ENCODE measurements at places on chromosomes 5 and 9. TPM values are rescaled to one million over a fixed set of nuclear protein-coding genes. Genes with fewer than 3 reads are reported as not detected.

GRCh38 chr9:35795695-35796094 is 4.3 kb downstream of the NPR2 start:
- no peak for DNase-seq

The YTHDC2 gene
- 27.3 TPM for total RNA-seq

DNA sequence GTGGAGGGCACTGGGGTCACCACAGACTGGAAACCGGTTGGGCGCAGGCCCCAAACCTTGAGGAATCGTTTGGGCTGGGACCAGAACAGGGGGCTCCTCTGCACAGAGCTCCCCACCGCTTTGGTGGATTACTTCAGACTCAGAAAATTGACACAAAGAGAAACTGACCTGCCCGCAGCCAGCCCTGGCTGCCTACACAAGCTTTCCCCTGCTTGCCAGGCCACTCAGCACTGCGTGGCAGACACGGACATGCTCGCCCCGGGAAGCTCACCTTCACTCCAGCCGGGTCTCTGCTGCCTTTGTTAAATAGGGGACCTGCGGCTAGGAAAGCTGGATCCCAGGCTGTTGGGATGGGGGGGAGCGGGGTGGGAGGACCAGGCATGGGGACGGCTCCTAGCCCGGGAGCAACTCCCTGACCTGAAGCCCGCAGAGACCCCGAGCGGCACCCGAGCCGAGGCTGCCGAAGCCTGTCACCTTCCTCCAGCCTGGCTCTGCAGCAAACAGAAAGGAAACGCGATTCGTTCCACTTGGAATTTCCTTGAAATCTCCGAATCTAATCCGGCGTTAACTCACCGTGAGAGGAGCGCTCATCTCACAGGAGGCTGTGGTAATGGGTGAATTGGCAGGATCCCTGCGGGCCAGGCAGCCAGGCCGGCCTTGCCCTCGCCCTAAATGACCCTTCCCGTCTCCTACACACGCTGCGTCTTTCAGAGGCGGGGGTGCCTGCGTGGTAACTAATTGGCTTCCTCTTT is 8.8 kb downstream of the PAX5 start:
- no peak for DNase-seq

DNA sequence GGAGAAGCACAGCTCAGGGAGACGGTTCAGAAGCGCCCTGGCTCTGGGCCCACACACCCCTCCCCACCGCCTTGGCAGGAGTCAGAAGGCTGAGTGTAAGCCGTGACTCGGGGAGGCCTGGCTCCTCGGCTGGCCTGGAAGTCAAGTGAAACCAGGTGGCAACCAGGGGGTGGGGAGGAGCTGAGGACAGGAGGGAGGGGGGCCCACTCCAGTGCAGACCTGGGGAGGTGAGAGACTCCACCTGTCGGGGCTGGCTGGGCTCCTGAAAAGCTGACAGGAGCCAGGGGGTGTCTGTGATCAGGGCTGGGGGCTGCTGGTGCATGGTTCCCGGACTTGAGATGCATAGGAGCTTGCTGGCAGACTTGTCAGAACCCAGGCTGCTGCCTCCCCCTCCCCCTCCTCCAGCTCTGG is 150.2 kb upstream of the PHYKPL start:
- no peak for DNase-seq

- peak; percentile 64 for DNase-seq
Measured at GRCh38 chr9:21395778-21396717, 10.8 kb upstream of the IFNA2 start.

- DNase-seq, result no peak
Measured at GRCh38 chr5:154653764-154654485, 101.3 kb upstream of the LARP1 start.

The TEK gene
- not detected for total RNA-seq

The NXNL2 gene
- total RNA-seq, result not detected

- DNase-seq, result no peak
Measured at GRCh38 chr5:99706160-99706559, 777.4 kb upstream of the CHD1 start.

- DNase-seq, result no peak
Measured at GRCh38 chr9:134775081-134775951, 105.3 kb upstream of the FCN2 start.

- no peak for DNase-seq
Measured at GRCh38 chr5:111299831-111300432, 75.7 kb downstream of the CAMK4 start.

The SLC28A3 gene
- 0.90 TPM for total RNA-seq

The SPARC gene
- total RNA-seq, result not detected

DNA sequence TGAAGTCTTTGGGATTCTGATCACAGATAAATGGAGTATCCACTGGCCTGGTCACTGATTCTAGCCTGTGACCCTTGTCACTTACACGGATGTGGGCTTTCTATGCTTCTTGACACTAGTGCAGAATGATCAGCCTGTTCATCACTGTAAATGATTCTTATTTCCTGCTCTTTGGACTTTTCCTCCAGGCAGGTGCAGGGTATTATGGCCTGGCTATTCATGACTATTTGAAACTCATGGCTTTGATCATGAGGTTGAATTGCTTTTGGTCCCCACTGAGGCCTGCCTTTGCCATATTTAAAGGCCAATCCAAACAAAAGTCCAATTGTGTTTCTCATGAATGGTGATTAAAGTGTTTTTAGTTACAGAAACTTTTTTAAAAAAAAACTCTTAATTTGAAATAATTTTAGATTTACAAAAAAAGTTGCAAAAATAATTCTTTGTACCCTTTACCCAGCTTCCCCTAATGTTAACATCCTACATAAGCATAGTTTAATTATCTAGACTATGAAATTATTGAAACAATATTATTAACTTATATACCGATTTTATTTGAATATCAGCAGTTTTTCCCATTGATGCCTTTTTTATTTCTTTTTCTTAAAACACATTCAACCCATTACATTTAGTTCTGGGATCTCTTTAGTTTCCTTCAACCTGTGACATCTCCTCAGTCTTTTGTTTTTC is 68.1 kb downstream of the GALNT10 start:
- DNase-seq, result no peak

DNA sequence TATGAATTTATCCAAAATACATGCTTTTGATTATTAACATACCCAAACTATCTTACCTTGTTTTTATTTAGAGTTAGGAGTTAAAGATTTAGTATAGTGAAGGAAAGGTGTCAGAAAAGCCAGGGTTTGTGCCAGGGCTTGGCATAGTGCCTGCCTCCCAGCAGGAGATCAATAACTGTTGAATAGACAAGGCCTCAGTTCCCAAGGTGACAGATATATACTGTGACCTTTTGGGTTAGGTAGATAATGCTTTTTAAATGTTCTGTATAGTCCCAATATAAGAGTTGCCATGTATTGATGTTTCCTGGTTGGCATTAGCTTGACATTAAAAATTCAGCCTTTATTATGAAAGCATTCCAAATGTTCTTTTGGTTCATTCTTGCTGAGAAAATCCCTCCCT is 121.8 kb downstream of the MCTP1 start:
- no peak for DNase-seq

- no peak for DNase-seq
Measured at GRCh38 chr5:128613128-128613527, 75.1 kb upstream of the FBN2 start.

The PAX5 gene
- total RNA-seq, result 0.15 TPM

GRCh38 chr5:141490271-141490670 is 1.4 kb downstream of the PCDHGC5 start:
- DNase-seq, result no peak

DNA sequence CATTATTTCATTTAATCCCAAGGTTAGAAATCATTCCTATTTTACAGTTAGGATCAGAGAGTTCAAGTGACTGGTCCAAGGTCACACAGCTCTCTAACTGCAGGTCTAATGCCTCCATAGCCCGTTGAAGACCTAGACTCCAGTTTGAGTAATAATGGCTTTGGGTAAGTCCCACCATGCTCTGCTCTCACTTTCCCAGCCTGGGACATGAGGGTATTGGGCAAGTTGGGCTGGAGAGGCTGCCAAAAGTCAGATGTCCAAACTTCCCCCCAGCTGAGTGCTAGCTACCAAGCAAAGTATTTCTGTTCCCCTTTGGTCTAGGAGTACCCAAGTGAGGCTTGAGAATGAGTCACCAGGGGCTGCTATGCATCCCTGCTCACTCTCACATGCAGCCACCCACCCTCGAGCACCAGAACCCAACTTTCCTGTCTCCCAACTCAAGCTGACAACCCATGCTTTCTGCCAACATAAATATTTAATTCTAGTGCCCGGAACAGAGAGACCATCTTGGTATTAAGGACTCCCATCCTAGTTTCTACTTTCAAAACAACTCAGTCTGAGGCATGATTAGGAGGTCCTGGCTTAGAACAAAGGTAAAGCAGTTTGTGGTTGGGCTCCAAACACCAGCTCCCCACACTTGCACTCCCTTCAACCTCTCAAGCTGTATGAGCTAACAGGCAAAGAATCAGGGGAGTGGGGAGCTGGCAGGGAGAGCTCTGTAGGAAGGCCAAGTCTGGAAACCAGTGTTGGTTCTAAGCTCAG is 236.5 kb upstream of the TRIM32 start:
- DNase-seq, result no peak

GRCh38 chr9:126587187-126588185 is 26.2 kb upstream of the LMX1B start:
- DNase-seq, result no peak

GRCh38 chr5:42878041-42878440 is 66.3 kb upstream of the SELENOP start:
- DNase-seq, result no peak

The SLC1A1 gene
- not detected for total RNA-seq

- no peak for DNase-seq
Measured at GRCh38 chr9:107874591-107875369, 385.2 kb upstream of the KLF4 start.

DNA sequence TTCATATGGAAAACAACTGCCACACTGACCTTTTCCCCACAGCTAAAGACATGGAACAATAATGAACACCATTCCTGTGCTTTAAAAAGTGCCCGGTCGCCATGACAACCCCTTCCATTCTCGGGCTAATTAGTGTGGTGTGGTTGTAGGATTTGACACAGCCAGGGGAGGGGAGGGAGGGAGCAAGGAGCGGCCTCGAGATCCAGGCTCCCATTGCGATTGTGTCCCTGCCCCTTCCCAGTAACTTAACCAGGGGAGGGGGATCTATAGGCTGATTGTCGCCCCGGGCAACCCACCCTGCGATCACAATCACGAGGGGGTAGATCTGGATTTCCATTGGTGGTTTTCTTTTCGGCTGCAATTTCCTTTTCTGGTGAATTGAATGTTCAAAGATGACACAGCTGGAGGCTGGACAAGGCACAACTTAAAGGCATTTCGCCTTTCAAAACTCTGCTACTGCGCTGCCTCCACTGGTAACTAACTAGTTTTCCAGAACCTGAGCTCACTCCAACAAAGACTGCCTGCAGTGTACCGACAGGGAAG is 96.7 kb upstream of the RETREG1 start:
- DNase-seq, result no peak

DNA sequence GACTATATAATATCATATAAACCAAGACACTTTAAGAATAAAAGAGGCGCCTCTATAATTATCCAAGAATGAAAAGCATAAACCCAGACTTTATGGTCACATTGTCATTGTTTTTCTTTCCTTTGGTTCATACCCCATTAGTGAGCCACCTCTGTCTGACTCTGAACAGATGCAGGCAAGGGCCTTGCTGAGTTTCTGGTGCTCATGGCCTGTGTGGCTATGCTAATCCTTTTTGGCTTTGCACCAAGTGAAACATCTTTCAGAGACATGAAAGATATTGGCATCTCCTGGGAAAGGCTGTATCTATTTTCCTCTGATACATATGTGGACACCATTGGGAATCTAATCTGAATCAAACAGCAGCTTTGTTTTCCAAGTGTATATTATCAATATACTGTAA is 222.5 kb downstream of the CHSY3 start:
- DNase-seq, result no peak

DNA sequence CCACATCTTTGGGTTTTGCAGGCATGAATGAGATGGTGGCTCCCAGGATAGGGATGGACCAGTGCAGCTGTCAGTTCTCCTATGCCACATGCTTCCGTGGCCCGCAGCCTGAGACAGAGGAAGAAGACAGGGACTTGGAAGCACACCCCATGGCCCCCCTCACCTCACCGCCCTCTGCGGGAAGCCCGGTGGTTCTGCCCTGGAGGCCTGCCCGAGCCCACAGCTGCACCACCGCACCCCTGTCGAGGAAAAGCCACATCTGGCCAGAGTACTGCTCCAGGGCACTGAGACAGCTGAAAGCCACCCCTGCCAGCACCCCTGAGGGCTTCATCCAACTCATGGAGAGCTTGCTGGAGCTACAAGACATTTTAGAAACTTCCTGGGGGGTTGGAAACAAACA is 7.6 kb upstream of the TRMT10B start:
- no peak for DNase-seq

DNA sequence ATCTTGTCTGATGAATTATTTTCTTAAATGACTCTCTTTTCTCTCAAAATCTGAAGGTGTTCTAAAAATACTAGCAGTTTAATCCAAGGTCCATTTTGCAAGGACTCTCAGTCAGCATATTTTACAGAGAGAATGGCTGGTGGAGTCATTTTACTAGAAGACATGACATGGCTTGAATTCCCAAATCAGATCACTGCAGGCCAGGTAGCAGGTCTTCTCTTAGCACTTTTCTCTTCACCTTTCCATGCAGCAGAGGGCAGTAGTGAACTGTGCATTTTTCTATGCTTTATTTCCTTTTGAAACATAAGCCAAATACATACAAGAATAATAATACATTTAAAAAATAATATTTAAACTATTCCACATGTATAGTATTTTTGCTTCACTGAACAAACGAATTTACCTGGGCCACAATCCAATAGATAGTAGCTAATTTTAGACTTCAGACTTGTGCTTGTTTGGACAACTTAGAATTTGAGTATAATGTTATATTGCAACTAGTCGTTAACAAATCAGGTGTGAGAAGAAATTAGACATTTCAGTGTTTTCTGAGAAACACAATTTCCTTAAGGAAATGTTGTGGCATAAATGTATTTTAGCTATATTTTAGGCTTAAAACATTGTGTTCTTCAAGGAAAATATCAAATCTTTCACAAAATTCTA is 289.4 kb upstream of the DAB2 start:
- DNase-seq, result peak; percentile 29

The CDH9 gene
- not detected for total RNA-seq

- peak; percentile 36 for DNase-seq
Measured at GRCh38 chr5:143187495-143187894, 216.0 kb downstream of the NR3C1 start.

GRCh38 chr5:1443991-1444360 is 1.3 kb downstream of the SLC6A3 start:
- DNase-seq, result no peak

The WNT8A gene
- total RNA-seq, result not detected

The YIPF5 gene
- total RNA-seq, result 41.4 TPM

- no peak for DNase-seq
Measured at GRCh38 chr5:168408561-168409305, 77.5 kb upstream of the RARS1 start.

GRCh38 chr9:77997611-77998284 is 33.9 kb downstream of the GNAQ start:
- no peak for DNase-seq

DNA sequence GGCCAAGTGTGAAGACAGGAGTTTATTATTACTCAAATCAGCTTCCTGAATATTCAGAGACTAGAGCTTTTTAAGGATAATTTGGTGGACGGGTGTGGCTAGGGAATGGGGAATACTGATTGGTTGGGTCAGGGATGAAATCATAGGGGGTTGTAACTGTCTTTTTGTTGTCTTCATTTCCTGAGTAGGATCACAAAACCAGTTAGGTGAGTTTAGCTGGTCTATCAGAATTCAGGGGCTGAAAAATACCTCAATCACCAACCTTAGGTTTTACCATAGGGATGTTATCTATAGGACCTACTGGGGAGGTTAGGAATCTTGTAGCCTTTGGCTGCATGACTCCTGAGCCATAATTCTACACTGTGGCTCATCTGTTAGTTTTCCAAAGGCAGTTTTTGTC is 235.8 kb downstream of the YTHDC2 start:
- no peak for DNase-seq
